ENCODE measurements at places on chromosomes 1 and 21.

- DNase-seq: peak; percentile 90
These were observed 200.9 kb downstream of the DISC1 start for GRCh38 chr1:231827337-231828105.

GRCh38 chr21:36211660-36212512, 55.3 kb downstream of the DOP1B start:
- DNase-seq: peak; percentile 88

GRCh38 chr21:41220208-41220733, 52.3 kb downstream of the BACE2 start:
- no peak for DNase-seq

GRCh38 chr1:56199061-56199460, 380.3 kb downstream of the PLPP3 start:
- DNase-seq: no peak

GRCh38 chr1:212605441-212606394, 2.8 kb upstream of the ATF3 start:
- DNase-seq: no peak
